ENCODE measurements at places on chromosomes 12 and 14.
A peak's percentile ranks its signal among the peaks of the same experiment; 100 is the strongest.

DNA sequence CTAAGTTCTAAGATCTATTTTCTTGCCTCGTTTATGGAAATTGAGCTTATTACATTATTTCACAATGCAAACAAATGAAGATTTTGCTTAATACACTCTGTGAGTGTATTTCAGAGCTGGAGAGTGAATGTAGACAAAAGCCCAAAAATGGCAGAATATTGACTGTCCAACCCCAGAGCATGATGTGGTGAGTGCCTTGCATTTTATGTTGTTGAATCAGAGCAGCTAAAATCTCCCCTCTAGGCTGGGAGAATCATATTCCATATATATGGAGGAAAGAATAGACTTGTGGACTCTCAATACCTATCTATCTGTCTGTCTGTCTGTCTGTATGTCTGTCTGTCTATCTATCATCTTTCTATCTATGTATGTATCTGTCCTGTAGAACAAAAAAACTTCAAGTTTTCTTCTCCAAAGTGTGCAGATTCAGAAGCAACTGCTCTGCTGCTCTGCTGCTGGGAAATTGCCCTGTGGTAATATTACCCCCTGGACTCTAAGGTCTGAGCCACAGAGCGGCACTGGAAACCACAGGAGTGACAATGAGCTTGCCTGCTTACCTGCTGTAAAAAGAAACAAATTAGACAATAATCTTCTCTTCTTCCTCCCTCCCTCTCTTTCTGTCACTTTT, 209.4 kb upstream of the PRICKLE1 start:
- no peak for DNase-seq

GRCh38 chr14:101026341-101026740, 122.8 kb upstream of the RTL1 start:
- DNase-seq, result no peak

DNA sequence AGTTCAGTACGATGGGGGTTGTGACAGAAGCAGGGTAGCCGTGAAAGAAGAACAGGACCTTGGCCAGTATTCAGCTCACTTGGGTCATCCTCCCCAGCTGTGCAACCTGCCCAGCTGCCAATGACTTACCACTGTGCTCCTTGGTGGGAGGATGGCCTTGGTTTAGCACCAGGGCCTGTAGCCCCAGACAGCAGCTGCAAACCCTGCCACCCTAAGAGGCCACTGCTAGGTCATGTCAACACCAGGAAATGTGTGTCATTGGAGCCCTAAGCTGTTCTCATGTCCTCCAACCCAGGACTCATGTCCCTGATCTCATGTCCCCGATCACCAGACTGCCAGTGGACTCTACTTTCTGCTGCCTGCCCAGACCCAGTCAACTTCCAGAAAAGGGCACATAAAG, 3.0 kb upstream of the CRACR2A start:
- DNase-seq, result no peak

- DNase-seq, result no peak
These were observed 66.4 kb upstream of the OTOGL start for GRCh38 chr12:80032946-80033345.

DNA sequence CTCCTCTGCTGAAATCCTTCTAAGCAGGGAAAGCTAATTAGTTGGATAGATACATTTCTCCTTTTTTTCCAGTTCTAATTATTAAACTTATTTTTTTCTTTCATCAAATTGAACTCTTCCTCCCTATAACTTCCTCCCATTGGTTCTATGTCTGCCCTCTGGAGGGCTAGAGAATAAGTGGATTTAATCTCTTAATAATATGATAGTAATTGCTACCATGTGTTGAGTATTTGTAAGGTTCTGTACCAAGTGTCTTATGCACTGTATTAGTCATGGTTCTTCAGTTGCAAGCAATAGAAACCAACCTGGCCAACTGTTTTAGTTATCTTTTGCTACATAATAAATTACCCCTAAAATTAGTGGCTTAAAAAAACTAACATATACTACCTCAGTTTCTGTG, 190.5 kb upstream of the PLXNC1 start:
- no peak for DNase-seq

GRCh38 chr12:118098401-118098800, 5.4 kb downstream of the VSIG10 start:
- DNase-seq, result peak; percentile 2

- DNase-seq, result no peak
These were observed 414.0 kb upstream of the FLRT2 start for GRCh38 chr14:85115921-85116320.

DNA sequence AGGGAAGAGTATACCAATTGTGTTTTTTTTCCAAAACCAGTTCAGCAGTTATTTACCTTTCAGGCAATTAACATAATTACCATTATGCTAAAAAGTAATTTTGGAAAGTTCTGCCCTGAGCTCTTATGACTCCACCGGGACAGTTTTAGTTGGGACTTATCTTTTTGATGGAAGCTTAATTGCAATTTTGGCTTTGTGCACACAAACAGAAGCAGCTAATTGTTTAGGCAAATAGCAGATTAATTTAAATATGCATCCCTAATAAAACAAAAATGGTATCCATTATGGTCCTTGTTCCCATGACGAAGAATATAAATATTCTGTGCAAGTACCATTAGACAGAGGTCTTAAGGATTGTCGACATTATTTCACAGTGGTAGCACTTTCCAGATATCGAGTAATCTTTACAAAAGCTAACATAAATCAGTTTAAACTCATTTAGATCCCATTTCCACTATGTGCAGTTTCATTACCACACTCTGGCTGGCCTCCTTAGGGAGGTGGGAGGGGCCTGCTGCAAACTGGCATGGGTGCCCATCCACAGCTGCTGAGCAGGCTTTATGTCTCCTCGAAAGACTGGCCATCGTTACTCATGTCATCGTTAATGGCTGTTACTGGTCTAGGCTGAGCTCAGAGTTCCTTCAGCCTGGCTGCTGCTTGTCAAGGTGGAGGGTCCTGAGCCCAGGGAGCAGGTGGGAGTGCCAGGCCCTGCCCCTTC, 68.2 kb downstream of the FBXW8 start:
- DNase-seq, result no peak

DNA sequence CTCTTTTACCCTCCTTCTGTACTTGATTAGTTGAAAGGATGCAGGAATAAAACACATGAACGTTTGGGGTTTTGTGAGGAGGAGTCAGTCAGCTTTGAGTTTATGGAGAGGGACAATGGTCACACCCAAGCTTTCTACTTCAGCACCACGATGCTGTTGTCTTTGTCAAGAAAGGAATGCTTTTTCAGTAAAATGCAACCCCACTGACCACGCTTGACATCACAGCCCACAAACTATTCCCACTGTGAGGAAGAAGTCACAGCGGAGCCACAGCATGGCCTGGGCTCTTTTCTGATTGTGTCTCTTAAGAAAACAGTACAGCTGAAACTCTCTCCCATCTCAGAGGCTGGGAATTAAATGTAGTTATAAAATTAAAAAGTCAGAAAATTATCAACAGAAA, 135.2 kb downstream of the APAF1 start:
- no peak for DNase-seq

DNA sequence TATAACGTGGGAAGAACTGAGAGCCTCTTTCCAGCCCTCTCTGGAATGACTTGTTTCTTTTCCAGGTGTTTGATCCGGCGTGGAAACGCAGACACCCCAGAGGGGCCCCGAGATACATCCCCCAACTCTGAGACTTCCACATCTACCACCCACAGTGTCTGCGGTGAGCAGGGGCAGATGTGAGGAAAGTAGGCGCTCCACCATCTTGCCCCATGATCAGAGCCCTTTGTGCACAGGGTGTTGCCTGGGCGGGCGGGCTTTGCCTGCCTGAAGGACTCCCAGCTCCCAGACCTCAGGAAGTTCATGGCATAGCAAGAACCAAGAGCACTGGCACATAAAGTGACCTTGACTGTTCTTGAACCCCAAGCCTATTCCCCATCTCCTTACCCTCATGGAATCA, 2.8 kb downstream of the CARMIL3 start:
- no peak for DNase-seq

DNA sequence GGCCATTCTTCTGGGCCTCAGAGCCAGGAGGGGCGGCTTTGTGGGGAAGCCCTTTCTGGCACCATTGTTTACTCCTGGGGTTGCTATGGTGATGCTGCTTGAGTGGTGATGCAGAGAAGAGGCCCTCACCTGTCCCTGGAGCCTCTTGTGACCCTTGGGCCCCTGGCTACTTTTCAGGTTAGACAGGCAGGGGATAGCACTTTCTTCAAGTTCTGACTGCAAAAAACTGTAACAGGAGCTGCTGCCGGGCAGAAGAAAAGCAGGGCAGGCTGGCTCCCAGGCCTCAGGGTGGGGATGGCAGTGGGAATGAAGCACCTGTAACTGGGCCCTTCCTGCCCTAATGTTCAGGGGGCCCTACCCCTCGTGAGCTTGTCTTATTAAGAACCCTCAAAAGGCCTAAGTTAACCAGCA, at the start of gene TEX52:
Gene TEX52, minus strand, starts transcription at position 19 of the 411 bp plus-strand sequence. Its CDS starts 13 bp downstream, at position 6.
- no peak for DNase-seq

GRCh38 chr12:2693244-2693860, 101.4 kb upstream of the FKBP4 start:
- no peak for DNase-seq

DNA sequence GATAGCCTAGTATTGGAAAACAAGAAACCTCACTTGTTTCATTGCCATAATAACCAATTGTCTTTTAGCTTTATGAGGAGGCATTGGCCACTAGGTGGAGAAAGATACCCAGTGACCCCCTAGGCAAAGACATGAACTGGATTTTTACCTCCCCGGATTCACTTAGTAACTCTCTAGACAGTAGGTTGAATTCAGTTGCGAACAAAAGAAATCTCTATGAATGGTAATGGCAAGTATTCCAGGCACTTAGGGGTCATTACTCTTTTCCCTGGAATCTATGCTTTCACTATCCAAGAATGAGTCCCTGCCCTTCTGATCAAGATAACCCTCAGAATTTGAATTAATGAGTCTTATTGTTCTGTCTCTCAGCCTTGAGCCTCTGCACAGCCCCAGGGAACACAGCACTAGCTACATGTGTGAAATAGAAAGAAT, 29.5 kb upstream of the RHOJ start:
- DNase-seq, result peak; percentile 57

DNA sequence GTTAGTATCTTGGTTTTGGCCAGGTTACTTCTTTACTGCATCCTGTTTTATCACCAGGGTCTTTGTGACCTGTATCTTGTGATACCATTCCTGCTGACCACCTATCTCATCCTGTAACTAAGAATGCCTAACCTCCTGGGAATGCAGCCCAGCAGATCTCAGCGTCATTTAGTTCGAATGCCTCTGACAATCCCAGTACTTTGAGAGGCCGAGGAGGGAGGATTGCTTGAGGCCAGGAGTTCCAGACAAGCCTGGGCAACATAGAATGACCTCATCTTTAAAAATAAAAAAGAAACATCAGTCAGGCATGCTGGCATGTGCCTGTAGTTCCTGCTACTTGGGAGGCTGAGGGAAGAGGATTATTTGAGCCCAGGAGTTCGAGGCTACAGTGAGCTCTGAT, 206.5 kb downstream of the SUDS3 start:
- no peak for DNase-seq

GRCh38 chr12:92378682-92379479, 233.2 kb upstream of the BTG1 start:
- no peak for DNase-seq

GRCh38 chr12:23810329-23810902, 139.1 kb downstream of the SOX5 start:
- DNase-seq, result peak; percentile 45

DNA sequence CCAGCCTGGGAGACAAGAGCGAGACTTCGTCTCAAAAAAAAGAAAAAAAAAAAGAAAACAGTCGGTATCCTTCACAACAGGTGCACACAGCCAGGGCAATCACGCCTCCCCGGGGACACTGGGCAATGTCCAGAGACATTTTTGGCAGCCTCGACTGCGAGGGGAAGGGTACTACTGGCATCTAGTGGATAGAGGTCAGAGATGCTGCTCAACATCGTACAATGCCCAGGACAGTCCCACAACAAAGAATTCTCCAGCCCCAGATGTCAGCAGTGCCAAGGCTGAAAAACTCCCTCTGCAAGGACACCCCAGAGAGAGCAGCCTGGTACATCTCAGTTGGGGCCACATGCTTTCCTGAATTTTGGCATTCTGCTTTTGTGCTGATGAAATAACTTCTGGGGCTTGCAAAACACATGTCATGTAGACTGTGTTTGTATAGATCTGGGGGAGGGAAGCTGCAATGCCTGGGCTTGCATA, 21.5 kb downstream of the ALDH2 start:
- DNase-seq, result no peak

DNA sequence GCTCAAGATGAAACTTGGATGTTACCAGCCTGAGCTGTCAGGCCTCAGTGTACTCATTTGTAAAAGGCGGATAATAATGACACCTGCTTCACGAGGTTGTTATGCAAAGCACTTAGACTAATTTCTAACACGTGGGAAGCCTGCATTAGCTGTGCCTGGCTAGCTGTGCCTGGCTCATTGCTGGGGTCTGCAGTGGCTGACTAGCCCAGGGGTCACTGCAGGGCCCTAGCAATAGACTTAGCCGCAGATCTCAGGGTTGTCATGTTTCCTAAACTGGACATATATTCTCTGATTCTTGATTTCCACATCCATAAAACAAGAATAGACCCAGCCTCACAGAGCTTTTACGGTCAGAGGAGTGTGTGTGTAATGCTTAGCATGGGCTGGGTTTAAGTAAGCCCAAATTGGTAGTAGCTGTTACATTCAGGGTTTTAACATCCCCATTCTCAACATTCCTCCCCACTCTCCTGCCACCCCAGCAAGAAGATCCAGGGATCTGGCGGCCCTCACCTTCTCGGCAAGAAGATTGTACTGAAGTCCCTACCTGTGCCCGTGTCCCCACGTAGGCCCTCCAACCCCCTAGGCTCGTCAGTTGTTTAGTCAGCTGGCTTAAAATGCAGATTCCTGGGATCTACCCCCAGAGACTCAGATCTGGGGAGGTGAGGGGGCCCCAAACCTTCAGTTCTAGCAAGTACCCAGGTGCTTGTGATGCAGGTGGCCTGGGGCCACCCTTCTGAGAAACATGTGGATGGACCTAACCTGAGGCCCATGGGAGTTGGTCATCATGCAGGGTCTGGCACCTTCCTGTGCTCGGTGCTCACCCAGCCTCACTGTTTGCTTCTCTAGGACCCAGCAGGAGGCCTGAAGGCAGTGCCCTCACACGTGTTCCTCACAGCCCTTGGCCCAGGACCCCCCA, 8.6 kb downstream of the NR4A1 start:
- DNase-seq, result no peak

DNA sequence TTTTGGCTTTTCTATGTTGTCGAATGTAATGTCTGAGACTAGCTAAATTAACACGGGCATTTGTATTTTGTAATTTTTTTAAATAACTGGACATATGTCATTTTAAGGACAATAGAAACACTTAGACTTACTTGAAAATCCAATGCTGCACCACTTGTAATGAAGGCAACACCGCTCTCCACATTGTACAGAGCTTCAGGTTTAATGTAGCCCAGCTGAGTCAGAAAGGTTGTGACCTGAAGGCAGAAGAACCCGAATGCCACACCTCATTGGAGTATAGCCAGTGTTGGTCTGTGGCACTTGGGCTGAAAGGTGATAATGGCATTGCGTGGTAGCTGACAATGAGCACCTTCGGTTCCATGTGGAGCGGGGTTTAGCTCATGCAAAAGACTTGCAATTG, 79.3 kb downstream of the KICS2 start:
- DNase-seq, result no peak

DNA sequence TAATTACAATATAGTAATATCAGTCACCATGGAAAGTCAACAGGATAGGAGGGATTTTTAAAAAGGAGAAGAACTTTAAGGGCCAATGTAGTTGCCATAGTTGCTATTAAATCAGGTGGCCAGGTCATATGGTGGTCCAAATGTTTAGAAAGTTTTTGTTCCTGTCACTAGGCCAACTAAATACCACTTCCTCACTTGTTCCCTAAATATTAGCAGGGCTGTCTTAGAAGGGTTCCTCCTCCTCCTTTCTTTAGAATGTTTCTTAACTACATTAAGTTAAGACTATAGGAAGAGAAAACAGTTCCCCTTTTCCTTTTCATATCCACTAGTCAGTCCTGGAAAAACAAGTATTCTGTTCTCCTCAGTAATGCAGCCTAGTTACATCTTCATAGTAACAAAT, 50.3 kb downstream of the MON2 start:
- no peak for DNase-seq

Measured in NCI-H345 (cell line).